ENCODE measurements at places on chromosomes 1 and 21. TPM values are rescaled to one million over a fixed set of nuclear protein-coding genes. Genes with fewer than 3 reads are reported as not detected.

- H3K4me1 ChIP-seq: no peaks in the 10 kb centered on the region
- H3K36me3 ChIP-seq: no peaks in the 10 kb centered on the region
- H3K27ac ChIP-seq: no peak overlapping the region
- H3K27me3 ChIP-seq: no peaks in the 10 kb centered on the region
- no peak overlapping the region for H3K4me3 ChIP-seq
- peak; percentile 34 for DNase-seq
Observed at GRCh38 chr1:5509664-5510452, 482.4 kb downstream of the NPHP4 start.

GRCh38 chr1:203807196-203807595 is 11.8 kb downstream of the ZBED6 start:
- DNase-seq: no peak
- H3K27ac ChIP-seq: no peak overlapping the region
- H3K4me3 ChIP-seq: no peak overlapping the region
- no peaks in the 10 kb centered on the region for H3K27me3 ChIP-seq
- H3K4me1 ChIP-seq: no peaks in the 10 kb centered on the region
- H3K36me3 ChIP-seq: peaks cover 9% of the 10 kb centered on the region

- no peaks in the 10 kb centered on the region for H3K4me1 ChIP-seq
- H3K27me3 ChIP-seq: no peaks in the 10 kb centered on the region
- no peak overlapping the region for H3K27ac ChIP-seq
- no peaks in the 10 kb centered on the region for H3K36me3 ChIP-seq
- no peak overlapping the region for H3K4me3 ChIP-seq
- no peak for DNase-seq
Observed at GRCh38 chr1:102219463-102219862, 222.7 kb upstream of the OLFM3 start.

DNA sequence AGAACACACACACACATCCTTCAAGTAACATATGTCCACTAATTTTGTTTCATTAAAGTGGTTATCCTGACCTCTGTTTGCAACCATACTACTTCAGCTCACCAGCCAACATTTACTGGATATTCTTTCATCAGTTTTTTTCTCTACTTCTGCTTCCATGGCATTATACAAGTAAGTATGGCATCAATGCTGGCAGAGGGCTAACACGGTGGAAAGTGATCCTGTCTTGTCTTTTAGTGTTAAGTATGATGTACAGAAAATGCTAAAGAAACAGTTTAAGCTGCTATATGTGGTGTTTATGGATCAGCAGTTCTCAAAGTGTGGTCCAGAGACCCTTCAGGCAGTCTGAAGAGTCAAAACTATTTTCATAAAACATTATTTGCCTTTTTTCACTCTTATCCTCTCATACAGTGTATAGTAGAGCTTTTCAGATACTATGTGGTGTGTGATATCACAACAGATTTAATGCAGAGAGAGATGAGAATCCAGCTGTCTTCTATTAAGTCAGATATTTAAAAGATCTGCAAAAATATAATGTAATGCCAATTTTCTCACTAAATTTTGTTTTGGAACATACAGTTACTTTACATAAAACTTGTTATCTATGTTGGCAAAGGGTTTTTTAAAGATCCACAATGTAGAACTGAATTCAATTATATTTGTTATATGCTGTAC is 46.6 kb downstream of the FOXJ3 start:
- DNase-seq: no peak
- H3K4me1 ChIP-seq: peaks cover 10% of the 10 kb centered on the region
- H3K36me3 ChIP-seq: no peaks in the 10 kb centered on the region
- H3K27ac ChIP-seq: no peak overlapping the region

- no peak overlapping the region for H3K4me3 ChIP-seq
- DNase-seq: no peak
- H3K27ac ChIP-seq: no peak overlapping the region
- peaks cover 6% of the 10 kb centered on the region for H3K4me1 ChIP-seq
- no peaks in the 10 kb centered on the region for H3K27me3 ChIP-seq
Observed at GRCh38 chr1:5936126-5936525, 56.1 kb downstream of the NPHP4 start.

Gene SSU72
- 163 TPM for total RNA-seq

Gene KLHDC7A
- 19.9 TPM for total RNA-seq

Gene ADAMTSL4
- total RNA-seq: 3.6 TPM

Gene CDK18
- total RNA-seq: 46.5 TPM

Gene PODN
- 0.24 TPM for total RNA-seq

Gene FCER1A
- not detected for total RNA-seq

Gene ALDH9A1
- 59.2 TPM for total RNA-seq
